ENCODE measurements at places on chromosomes 6 and 20.

GRCh38 chr20:10385850-10386544 is 48.0 kb downstream of the MKKS start:
- H3K27me3 ChIP-seq = no peaks in the 10 kb centered on the region
- H3K4me3 ChIP-seq = no peak overlapping the region
- no peak for DNase-seq

DNA sequence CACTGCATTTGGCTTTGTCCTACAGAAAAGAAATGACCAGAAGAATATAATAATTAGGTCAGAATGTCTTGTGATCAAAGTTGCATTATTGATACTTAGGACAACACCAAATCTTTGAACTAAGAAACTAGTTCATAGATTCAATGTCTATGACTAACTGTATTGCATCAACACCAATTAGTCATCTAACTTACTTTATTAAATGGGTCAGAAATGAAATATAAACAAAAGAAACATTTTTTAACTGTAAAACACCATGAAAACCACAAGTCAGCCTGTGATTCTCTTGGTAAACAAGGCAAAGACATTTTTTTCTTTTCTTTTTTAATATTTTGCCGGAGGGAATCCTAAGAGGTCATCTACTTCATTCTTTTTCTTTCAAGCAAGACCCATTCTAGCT is 114.1 kb upstream of the HDDC2 start:
- no peak overlapping the region for H3K27ac ChIP-seq
- H3K4me1 ChIP-seq = no peaks in the 10 kb centered on the region
- no peak for DNase-seq
- no peaks in the 10 kb centered on the region for H3K36me3 ChIP-seq

DNA sequence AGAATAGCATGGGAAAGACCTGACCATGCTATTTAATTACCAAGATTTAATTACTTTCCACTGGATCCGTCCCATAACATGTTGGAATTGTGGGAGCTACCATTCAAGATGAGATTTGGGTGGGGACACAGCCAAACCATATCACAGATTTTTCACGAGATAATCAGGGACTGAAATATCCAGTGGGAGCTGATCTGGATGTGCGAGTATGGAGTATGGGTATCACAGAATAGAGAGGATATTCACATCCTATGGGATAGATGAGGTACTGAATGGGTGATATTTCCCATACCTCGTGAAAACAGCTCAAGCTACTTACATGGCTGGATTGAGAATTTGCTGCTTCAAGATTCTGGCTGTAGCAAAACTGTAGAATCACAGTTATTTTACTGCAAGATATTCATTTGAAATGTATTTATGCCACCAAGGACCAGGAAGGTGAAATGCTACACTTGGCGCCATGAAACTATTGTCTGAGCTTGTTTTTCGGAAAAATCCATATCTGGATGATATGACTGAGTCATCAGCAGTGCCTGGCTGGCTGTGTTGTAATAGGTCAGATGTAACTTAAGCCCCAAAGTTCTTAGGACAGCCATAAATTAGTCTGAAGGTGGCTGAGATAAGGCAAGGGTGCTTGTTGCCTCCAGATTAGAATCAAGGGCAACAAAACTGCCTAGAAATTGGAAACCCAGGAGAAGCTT is 29.8 kb downstream of the KCNS1 start:
- H3K4me1 ChIP-seq = no peaks in the 10 kb centered on the region
- no peak overlapping the region for H3K4me3 ChIP-seq
- no peak overlapping the region for H3K27ac ChIP-seq
- no peaks in the 10 kb centered on the region for H3K27me3 ChIP-seq
- no peak for DNase-seq
- H3K36me3 ChIP-seq = peaks cover 11% of the 10 kb centered on the region

DNA sequence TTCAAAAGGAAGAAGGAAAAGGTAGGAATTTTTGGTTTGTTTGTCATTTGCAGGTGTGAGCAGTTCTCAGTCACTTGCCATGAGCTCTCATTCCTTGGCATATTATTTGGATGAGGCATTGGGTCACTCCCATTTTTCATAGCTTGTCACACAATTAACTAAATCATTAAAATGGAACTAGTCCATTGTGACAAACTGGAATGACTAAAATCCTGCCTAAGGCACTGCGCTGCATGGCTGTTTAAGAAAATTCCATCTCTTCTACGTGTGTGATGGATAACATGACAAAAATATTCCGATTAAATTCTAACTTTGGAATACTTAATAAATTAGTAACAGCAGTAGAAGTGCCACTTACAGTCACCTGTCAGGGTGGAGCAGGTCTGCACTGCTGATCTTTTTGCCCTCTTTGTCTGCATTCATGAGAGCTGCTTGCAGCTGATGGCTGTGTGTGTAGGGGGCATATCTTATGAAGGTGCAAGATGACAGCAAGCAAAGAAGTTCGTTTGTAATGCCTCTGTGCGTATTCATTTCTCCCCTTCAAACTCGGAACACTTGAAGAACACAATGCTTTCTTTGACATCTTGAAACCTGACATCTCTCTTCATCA is 1292.6 kb upstream of the MAP3K7 start:
- no peaks in the 10 kb centered on the region for H3K4me1 ChIP-seq
- no peak for DNase-seq
- no peak overlapping the region for H3K4me3 ChIP-seq
- H3K27me3 ChIP-seq = no peaks in the 10 kb centered on the region

DNA sequence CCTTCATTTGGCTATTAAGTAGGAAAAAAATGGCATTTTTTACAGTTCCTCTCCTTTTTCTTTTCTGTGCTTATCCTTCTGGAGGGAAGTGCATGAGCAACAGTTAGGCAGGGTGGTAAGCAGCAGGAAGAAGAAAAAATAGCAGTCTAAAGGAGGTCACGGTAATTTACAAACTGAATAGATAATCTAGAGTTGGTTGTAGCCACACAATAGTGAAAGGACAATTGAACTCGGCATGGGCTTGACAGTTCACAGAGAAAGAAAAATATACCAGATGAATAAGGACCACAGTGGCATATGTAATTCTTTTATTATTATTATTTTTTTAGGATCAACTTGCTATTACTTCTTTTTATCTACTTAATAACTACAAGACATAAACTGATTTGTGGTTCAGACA is 358.6 kb downstream of the BTBD9 start:
- no peaks in the 10 kb centered on the region for H3K36me3 ChIP-seq
- no peak overlapping the region for H3K27ac ChIP-seq
- H3K4me3 ChIP-seq = no peak overlapping the region

DNA sequence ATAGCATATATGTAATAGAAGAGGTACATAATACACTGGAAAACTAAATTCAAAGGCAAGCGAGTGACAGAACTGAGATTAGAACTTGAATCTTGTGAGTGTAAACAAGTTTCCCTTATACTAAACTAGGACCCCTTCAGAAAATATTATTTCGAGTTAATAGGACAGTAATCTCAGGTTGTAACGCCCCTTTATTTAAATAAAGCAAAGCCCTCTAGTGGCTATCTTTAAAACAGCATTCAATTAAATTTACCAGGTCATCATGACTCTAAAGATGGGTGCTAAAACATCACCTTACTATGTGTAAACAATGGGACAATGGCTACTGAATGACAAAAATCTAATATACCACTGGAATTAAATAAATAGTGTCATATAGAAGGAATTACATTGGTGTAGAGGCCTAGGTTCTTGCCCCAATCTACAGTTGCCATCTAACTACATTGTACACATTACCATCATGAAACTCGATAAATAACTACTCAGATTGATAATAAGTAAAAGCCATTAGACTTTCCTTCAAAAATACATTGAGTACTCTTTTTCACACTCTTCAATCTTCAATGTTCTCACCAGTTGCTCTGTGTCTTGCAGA is 255.4 kb upstream of the IRAK1BP1 start:
- DNase-seq = no peak
- H3K27me3 ChIP-seq = no peaks in the 10 kb centered on the region
- no peak overlapping the region for H3K4me3 ChIP-seq
- no peak overlapping the region for H3K27ac ChIP-seq
- H3K4me1 ChIP-seq = no peaks in the 10 kb centered on the region
- H3K36me3 ChIP-seq = no peaks in the 10 kb centered on the region

- H3K36me3 ChIP-seq = no peaks in the 10 kb centered on the region
- no peak for DNase-seq
- peak overlapping the region; percentile 72 for H3K27ac ChIP-seq
- H3K27me3 ChIP-seq = no peaks in the 10 kb centered on the region
- peak overlapping the region; percentile 72 for H3K4me3 ChIP-seq
These were observed 400 bp upstream of the TRMT11 start for GRCh38 chr6:125985979-125986300.

DNA sequence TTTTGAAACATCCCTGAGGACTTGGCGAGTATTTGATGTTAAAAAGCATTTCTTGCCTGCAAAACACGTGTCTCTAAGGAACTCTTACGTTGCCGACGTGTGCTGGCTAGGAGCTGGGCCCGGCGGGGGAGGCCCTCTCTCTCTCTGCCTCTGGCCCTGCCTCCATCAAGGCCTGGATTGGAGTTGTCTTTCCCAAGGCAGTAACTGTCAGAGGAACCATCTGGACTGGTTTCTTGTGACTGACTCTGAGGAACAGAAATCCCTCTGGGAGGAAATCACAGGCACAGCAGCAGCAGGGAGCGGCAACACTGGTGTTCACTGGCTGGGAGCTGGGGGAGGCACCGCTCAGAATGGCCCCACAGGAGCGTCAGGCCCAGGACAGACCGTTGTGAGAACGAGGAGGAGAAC is 244.2 kb downstream of the NRN1 start:
- no peak for DNase-seq
- no peaks in the 10 kb centered on the region for H3K36me3 ChIP-seq
- no peak overlapping the region for H3K4me3 ChIP-seq
- no peaks in the 10 kb centered on the region for H3K27me3 ChIP-seq

GRCh38 chr20:14845199-14846160 is 508.1 kb upstream of the FLRT3 start:
- H3K4me1 ChIP-seq = peaks cover 7% of the 10 kb centered on the region
- DNase-seq = no peak
- no peak overlapping the region for H3K27ac ChIP-seq
- H3K4me3 ChIP-seq = no peak overlapping the region
- H3K36me3 ChIP-seq = no peaks in the 10 kb centered on the region

GRCh38 chr6:125533710-125534397 is 215.6 kb upstream of the HEY2 start:
- no peak overlapping the region for H3K27ac ChIP-seq
- no peaks in the 10 kb centered on the region for H3K36me3 ChIP-seq

DNA sequence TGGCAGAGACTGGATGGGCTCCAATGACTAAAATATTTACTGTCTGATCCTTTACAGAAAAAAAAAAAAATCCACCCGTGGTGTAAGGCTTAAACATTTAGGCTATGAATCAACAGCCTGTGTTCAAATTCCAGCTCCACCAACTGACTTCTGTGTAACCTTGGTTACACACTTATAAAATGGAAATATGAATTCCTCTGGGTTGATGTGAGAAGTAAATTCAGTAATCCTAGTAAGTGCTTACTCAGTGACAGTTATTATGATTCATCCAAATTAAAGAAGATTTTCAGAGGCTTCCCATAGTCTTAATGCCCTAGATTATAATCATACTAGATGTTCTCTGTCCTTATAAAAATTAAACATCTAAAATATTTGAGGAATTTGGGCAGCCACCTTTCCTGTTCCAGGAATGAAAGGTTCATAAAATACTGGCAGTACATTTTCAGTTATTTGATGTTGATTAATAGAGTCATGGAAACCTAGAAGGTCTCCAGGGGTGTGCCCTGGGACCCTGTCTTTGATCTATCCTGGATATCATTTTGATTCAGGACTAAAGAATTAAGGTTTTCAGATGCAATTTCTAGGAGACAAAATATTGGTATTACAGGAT is 180.3 kb upstream of the ZNF217 start:
- H3K27me3 ChIP-seq = no peaks in the 10 kb centered on the region
- DNase-seq = no peak
- H3K4me1 ChIP-seq = peaks cover 5% of the 10 kb centered on the region
- no peak overlapping the region for H3K4me3 ChIP-seq

DNA sequence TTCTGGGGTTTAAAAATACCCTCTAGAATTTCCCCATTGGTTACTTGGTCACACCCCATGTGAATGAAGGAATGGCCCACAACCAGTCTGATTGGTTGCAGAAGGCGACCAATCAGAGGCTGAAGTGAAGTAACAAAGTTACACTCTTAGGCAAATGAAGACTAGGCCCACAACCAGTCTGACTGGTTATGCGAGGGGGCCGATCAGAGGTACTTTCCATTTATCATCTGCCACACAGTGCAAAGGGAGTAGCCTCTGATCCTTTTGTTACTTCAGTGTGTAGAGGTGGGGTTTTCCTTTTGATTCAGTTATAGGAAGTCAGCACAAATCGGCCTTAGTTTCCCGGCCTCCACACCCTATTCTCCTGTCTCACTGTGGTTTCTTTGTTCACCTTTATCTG is 61.2 kb upstream of the SGK1 start:
- DNase-seq = no peak
- H3K27ac ChIP-seq = no peak overlapping the region
- H3K36me3 ChIP-seq = no peaks in the 10 kb centered on the region
- no peak overlapping the region for H3K4me3 ChIP-seq
- no peaks in the 10 kb centered on the region for H3K4me1 ChIP-seq

DNA sequence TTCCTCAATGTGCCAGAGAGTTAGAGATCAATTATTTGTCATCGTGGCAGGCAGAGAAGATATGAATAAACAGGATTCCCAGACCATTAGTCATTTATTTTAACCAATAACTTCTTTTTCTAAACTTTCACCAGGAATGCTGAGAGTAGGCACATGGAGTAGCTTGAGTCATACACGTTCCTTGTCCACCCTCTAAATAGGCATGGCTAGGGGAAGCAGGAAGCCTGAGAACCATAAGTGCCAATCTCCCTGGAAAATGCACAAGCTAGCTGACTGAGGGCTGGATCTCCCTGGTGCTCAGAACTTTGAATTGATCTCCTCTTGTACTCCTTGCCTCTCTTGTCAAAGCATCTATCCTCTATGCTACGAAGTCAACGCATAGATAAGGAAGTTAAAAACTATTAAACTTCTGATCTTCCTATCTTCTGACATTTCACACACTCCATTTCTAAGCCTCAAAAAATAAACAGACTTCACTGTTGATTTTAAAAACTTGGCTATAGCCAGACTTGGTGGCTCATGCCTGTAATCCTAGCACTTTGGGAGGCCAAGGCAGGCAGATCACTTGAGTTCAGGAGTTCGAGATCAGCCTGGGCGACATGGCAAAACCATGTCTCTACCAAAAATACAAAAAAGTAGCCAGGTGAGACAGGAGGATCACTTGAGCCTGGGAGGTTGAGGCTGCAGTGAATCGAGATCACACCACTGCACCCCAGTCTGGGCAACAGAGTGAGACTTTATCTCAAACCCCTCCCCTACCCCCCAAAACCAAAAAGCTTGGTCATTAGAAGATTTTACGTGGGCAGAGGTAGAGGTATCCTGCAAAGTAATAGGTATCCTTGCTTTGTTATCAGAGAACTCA is 11.8 kb downstream of the ADTRP start:
- DNase-seq = no peak
- H3K27me3 ChIP-seq = no peaks in the 10 kb centered on the region
- no peak overlapping the region for H3K27ac ChIP-seq
- no peak overlapping the region for H3K4me3 ChIP-seq

GRCh38 chr6:157592541-157592940 is 211.6 kb downstream of the ZDHHC14 start:
- peaks cover under 1% of the 10 kb centered on the region for H3K4me1 ChIP-seq
- no peaks in the 10 kb centered on the region for H3K36me3 ChIP-seq
- H3K4me3 ChIP-seq = no peak overlapping the region
- no peaks in the 10 kb centered on the region for H3K27me3 ChIP-seq
- H3K27ac ChIP-seq = no peak overlapping the region
- no peak for DNase-seq

- no peak overlapping the region for H3K4me3 ChIP-seq
- DNase-seq = no peak
- H3K27ac ChIP-seq = no peak overlapping the region
- peaks cover 26% of the 10 kb centered on the region for H3K4me1 ChIP-seq
These were observed 444.1 kb upstream of the SOX4 start for GRCh38 chr6:21149470-21149869.

Data from neuronal stem cell (in vitro differentiated cells).